ENCODE measurements at places on chromosomes 12 and 14. TPM values are rescaled to one million over a fixed set of nuclear protein-coding genes. Genes with fewer than 3 reads are reported as not detected.
A peak's percentile ranks its signal among the peaks of the same experiment; 100 is the strongest.

- no peak overlapping the region for H3K4me3 ChIP-seq
- H3K4me1 ChIP-seq = peaks cover 4% of the 10 kb centered on the region
- no peak for DNase-seq
- peak overlapping the region; percentile 29 for H3K27ac ChIP-seq
- no peaks in the 10 kb centered on the region for H3K36me3 ChIP-seq
- H3K27me3 ChIP-seq = no peaks in the 10 kb centered on the region
These were observed 57.9 kb upstream of the SLC38A2 start for GRCh38 chr12:46430340-46430948.

DNA sequence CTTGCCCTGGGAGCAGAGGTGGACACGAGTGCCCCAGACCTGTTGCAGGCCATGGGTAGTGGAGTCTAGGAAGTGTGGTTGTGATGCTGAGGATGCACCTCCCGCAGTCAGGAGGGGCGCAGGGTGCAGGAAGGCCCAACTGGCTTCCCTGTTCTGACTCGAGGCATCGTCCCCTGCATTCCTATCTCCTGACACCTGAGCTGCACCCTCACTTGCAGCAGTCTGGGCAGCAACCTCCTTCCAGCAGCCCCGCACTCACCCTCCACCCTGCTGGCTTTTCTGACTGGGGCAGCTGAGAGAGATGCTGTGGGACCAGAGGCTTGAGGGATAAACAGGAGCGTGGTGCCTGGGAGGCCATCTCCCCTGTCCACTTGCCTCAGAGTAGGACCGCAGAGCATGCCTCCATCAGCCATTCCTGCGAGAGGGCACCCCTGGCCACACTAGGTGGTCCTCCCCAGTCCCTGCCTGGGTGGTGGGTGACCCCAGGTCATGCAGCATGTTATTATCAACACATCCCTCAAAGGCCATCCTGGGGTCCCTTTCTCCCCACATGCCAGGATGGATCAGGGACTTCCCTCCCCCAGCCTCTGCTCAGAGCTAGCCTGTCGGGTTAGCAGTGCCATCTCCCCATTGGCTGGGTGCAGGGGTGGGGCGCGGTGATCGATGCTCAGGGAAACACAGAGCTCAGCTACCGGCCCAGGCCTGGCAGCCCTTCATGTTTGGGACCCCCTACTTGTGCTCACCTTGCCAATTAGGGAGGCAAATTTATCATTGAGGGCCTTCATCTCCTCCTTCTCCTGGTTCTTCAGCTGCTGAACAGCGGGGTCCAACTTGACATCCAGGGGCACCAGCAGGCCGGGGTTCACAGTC lies 719 bp downstream of the KRT80 start:
- H3K27ac ChIP-seq = peak overlapping the region; percentile 71
- H3K36me3 ChIP-seq = no peaks in the 10 kb centered on the region
- H3K27me3 ChIP-seq = no peaks in the 10 kb centered on the region
- peaks cover 5% of the 10 kb centered on the region for H3K4me1 ChIP-seq
- no peak for DNase-seq

DNA sequence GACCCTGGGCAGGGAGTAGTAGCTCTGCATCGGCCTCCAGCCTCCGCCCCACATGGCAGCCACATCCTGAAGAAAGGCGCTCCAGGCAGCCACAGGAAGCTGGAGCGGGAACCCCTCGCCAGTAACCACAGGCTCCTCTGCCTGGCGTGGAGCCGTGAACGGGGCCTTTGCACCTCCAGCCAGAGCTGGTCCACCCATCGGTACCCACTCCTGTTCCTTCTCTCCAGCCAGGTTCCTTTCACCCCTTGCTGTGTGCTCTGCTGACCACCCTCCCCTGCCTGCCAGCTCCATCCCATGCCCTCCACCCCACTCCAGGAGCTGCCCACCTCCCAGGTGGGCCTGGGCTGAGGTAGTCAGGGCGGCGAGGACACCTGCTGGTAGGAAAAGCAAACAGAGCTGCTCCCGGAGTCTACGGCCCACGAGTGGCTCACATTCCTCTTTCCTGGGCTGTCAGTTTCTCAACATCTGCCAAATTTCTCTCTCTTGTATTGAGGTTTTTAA lies 2.7 kb downstream of the TGFB3 start:
- no peaks in the 10 kb centered on the region for H3K27me3 ChIP-seq
- peak overlapping the region; percentile 97 for H3K27ac ChIP-seq
- H3K36me3 ChIP-seq = no peaks in the 10 kb centered on the region
- H3K4me1 ChIP-seq = peaks cover 9% of the 10 kb centered on the region

DNA sequence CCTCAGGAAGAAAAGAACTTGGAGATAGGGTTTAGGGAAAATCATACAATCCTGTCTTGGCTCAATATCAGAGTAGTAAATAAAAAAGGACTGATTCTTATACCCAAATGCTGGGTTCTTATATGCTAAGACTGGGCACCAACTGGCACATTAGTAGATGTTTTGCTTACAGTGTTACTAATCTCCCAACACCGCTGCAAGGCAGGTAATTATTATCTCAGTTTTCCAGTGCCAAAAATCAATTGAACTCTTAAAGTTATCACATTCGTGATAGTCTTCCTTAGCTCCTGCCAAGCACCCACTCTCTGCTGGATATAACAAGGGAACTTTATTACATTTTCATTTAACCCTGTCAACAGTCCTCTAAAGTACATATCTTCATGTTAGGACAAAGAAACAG lies 25.0 kb upstream of the HIGD1C start:
- peak overlapping the region; percentile 91 for H3K4me3 ChIP-seq
- H3K27ac ChIP-seq = peak overlapping the region; percentile 95
- H3K27me3 ChIP-seq = no peaks in the 10 kb centered on the region
- no peaks in the 10 kb centered on the region for H3K36me3 ChIP-seq
- no peak for DNase-seq

GRCh38 chr12:113476176-113476986 lies 4.7 kb upstream of the LHX5 start:
- no peaks in the 10 kb centered on the region for H3K27me3 ChIP-seq
- no peak overlapping the region for H3K4me3 ChIP-seq
- no peak overlapping the region for H3K27ac ChIP-seq

- DNase-seq = no peak
- no peaks in the 10 kb centered on the region for H3K36me3 ChIP-seq
- no peaks in the 10 kb centered on the region for H3K27me3 ChIP-seq
- no peak overlapping the region for H3K27ac ChIP-seq
- H3K4me1 ChIP-seq = no peaks in the 10 kb centered on the region
These were observed 122.5 kb upstream of the MAX start for GRCh38 chr14:65224799-65225198.

GRCh38 chr12:130728158-130729058 lies 12.3 kb upstream of the RIMBP2 start:
- DNase-seq = no peak
- H3K27me3 ChIP-seq = no peaks in the 10 kb centered on the region
- no peak overlapping the region for H3K4me3 ChIP-seq
- no peaks in the 10 kb centered on the region for H3K36me3 ChIP-seq
- H3K27ac ChIP-seq = no peak overlapping the region
- H3K4me1 ChIP-seq = no peaks in the 10 kb centered on the region

GRCh38 chr14:69719501-69719951 lies 47.4 kb upstream of the SRSF5 start:
- H3K36me3 ChIP-seq = no peaks in the 10 kb centered on the region
- H3K27me3 ChIP-seq = no peaks in the 10 kb centered on the region
- H3K27ac ChIP-seq = peak overlapping the region; percentile 23

DNA sequence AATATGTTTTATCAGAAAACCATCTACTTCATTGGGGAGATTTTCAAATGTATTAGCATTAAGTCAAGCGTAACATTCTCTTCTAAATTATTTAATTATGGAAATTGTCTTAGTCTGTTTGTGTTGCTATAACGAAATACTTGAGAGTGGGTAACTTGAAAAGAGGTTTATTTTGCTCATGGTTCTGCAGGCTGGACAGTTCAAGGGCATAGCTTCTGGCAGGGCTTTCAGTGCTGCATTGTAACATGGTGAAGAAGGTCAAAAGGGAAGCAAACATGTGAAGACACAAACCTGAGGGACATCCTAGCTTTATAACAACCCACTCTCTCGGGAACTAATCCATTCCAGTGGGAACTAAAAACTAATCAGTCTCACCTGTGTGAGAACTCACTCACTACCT lies 84.3 kb upstream of the TMPO start:
- H3K27ac ChIP-seq = no peak overlapping the region
- H3K27me3 ChIP-seq = no peaks in the 10 kb centered on the region
- no peak overlapping the region for H3K4me3 ChIP-seq

DNA sequence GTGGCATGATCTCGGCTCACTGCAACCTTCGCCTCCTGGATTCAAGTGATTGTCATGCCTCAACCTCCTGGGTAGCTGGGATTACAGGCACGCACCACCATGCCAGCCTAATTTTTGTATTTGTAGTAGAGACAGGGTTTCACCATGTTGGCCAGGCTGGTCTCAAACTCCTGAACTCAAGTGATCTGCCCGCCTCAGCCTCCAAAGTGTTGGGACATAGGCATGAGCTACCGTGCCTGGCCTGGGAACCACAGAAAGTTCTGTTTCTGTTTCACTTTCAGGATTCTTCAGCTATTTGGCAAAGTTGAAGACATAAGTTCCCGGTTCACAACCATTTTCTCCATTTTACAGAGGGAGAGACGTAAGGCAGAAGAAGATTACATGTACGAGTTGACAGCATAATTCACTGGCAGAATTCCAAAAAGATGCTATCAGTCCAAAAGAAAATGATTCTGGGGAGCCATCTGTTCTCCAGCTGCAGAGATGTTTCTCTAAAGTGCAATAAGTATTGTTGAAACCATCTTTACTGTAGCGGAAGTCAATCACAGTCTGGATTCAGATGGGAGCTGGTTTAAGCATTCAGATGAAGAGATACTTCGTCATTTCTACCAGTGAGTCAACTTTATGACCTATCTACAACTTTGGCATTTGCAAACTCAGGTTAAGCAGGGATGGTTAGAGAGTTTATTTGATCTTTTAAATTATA lies 8.1 kb upstream of the RNF34 start:
- peak; percentile 37 for DNase-seq
- H3K36me3 ChIP-seq = no peaks in the 10 kb centered on the region
- no peak overlapping the region for H3K4me3 ChIP-seq

The EAPP gene
- total RNA-seq = 38.8 TPM

The CMTM5 gene
- total RNA-seq = 14.9 TPM

The HECTD1 gene
- total RNA-seq = 213 TPM

The IFNG-AS1 gene
- not detected for total RNA-seq

The LRRC10 gene
- total RNA-seq = not detected

The GNB3 gene
- 2.7 TPM for total RNA-seq

The CAPZA3 gene
- total RNA-seq = not detected
